NCI-H446 (cell line): ENCODE measurements at places on chromosomes 4 and X.

- no peak for DNase-seq
Measured at GRCh38 chr4:17450269-17450804, 61.6 kb downstream of the QDPR start.

DNA sequence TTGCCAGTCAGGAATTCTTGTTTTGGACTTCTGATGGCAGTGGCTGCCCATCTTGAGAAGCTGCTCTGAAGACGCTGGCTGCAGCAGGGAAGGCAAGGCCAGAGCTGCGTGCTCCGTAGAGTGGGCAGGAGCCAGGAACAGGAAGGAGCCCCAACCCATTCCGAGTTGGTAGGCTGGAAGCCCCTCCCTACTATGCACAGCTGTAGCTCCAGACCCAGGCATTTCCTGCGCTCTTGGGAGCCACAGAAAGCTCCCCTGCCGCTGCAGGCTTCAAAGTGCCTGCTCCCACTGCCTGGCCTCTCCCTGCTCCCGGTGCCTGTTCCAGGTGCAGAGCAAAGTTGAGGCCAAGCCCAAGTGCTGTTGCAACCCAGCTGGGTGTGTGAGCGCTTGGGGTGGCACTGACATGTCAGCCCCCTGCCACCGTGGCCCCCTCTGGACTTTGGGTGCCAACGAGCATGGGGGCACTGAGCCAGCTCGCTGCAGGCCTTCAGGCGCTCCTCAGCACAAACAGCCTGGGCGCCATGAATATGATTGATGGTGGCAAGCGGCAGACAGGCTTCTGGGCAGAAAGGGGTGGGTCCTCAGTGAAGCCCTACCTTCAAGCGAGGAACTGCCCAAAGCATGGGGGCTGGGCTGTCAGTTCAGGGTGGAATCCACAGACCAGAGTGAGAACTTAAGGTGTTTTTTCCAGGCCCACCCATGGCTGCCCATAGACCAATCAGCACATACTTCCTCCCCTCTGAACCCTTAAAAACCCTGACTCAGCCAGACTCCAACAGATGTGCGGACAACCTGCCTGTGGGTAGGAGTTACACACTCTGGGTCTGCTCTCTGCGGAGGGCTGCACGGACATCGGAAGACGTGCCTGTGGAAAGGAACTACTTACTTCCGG, 677.2 kb upstream of the INTU start:
- no peak for DNase-seq

- DNase-seq, result no peak
Measured at GRCh38 chr4:189656641-189657040, 284.0 kb upstream of the FRG1 start.

DNA sequence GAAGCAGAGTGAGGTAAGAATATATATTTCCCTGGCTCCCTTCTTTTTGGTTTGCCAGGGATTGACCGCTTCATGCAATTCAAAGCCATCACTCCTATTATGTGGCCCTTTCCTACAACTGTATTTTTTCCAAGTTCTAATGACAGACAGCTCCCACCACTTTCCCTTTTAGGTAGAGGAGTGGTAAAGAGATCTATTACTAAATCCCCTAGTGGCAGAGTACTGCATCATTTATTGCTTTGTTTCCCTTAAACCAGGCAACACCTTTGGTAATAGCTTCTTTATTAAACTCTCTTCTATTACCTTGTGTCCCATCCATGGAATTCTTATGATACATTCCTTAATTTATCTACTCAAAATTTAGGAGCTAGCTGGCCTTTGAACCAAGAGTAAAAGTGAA, 90.7 kb downstream of the CNOT6L start:
- DNase-seq, result no peak

GRCh38 chr4:105139646-105140045, 7.0 kb upstream of the TET2 start:
- DNase-seq, result no peak

- no peak for DNase-seq
Measured at GRCh38 chr4:8157496-8157895, 1.1 kb downstream of the ABLIM2 start.

DNA sequence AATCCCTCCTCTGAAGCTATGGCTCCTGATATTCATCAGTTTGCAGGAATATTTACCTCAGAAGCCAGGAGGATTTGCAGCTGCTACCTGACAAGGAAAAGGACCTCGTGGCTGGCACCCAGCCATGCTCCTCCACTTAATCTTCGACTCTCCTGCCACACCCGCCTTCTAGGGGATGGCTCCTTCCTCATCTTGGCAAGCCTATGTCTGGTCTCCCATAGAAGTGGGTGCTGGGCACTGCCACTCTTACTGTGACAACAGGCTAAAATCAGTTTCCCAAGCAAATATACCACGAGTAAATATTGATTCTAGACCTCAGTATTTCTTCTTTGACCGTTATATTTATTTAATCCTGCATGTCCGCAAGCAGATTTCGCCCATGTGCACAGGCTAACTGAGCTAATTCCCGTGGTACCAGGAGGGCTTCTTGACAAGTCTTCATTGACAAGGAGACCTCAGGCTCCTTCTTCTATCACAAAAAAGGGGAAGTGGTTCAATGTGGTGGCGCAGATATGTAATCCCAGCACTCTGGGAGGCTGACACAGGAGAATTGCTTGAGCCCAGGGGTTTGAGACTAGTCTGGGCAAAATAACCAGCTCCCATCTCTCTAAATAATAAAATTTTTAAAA, 52.6 kb upstream of the DCTD start:
- DNase-seq, result no peak

- no peak for DNase-seq
Measured at GRCh38 chr4:8334786-8335460, 65.4 kb downstream of the HTRA3 start.

DNA sequence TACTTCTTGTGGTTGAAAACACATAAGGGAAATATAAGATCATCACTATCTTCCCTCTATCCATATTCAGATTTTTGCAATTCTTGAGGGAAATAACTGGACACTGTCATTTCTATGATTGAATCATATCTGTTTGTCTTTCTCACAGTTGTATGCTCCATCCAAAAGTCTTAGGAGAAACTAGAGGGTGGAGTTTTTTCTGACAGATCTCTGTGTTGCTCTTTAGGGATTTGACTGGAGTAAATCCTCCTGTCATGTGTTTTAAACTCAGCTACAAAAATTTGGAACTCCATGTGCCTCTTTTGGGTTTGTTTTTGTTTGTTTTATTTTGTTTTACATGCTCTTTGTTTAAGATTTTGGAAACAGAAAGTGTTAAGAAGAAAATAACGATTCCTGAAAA, 136.5 kb downstream of the SPATA18 start:
- DNase-seq, result no peak

GRCh38 chr4:22385611-22386011, 130.3 kb downstream of the ADGRA3 start:
- no peak for DNase-seq

GRCh38 chrX:140467211-140467610, 37.7 kb downstream of the SOX3 start:
- no peak for DNase-seq

DNA sequence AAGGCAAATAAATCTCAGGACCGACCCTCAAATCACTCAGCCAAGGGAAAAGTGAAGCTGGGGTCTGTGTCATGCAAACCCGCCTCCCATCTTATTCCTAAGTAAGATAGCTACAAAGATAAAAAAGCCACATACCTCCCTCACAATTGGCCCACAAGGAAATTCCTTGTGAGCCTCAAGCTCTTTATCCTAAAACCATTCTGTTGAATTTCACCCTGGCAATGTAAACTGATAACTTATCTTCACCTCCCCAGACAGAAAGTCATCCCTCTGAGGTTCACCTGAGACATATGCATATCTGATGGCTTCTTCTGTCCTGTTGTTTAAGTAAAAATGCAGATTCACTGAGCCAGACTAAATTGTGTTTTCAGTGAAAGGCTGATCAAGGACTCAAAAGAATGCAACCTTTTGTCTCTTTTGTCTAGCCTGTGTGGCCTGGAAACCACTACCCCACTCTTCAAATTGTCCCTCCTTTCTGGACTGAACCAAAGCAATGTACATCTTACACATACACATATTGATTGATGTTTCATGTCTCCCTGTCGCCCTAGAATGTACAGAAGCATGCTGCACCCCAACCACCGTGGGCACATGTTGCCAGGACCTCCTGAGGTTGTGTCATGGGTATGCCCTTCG, 91.3 kb downstream of the MFAP3L start:
- no peak for DNase-seq

GRCh38 chr4:13635286-13635799, 7.8 kb upstream of the BOD1L1 start:
- no peak for DNase-seq

- DNase-seq, result no peak
Measured at GRCh38 chr4:57373991-57374390, 263.8 kb upstream of the IGFBP7 start.

- DNase-seq, result no peak
Measured at GRCh38 chr4:168491563-168491962, 5.3 kb upstream of the PALLD start.
